ENCODE measurements at places on chromosomes 12 and 14.

- DNase-seq = no peak
Measured at GRCh38 chr12:2691345-2692071, 103.3 kb upstream of the FKBP4 start.

- no peak for DNase-seq
Measured at GRCh38 chr12:44314007-44314500, 478.2 kb downstream of the TMEM117 start.

DNA sequence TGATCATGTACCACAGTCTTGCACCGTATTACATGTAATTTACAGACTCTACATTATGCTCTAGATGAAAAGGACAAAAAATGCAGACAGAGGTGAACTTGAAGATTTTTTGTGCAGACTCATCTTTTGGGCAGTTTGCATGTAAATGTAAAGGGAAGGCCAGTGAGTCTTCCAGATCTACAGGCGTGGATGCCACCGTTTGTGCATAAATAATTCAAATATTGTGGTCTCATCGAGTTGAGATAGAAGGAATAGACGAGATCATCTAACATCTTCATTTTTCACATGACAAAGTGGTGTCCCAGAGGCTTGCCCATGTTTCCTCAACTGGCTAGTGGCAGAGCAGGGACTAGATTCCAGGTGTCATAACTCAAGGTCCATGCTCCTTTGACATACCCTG lies 125.2 kb downstream of the ALX1 start:
- no peak for DNase-seq

- no peak for DNase-seq
Measured at GRCh38 chr12:49359671-49360070, 7.6 kb upstream of the SPATS2 start.

DNA sequence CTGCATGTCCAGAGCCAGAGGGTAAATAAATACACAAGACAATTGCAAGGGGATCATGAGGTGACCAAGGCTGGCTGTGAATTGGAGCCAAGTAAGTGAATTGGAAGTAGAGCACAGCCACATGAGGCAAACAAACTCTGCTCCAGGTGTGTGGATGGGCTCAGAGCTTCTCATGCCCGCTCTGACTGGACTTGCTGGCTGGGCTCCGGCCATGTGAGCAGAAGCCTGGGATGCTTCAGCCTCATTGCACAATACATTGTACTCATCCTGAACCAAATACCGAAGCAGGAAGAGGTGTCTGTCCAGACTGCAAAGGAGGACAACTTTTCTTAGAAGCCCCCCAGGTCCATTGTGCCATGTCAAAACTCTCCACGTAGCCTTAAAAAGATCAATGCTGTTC lies 193.0 kb downstream of the TTC8 start:
- no peak for DNase-seq

DNA sequence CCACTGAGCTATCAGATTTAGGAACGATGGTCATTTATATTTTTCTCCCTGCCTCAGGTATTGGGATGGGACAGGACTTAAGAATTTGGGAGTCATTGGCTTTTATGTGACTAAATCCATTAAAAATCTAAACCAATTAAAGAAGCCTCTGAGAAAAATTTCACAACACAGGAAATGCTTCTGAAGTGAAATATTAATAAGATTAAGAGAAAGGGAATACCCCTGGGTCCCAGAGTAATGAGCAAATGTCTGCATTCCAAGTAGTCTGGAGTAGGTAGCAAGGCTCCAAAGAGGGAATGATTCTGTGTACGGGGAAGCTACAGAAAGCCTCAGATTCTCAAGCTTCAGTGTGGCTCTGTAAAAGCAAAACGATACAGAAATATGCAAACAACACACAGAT lies 707 bp upstream of the MED6 start:
- no peak for DNase-seq

DNA sequence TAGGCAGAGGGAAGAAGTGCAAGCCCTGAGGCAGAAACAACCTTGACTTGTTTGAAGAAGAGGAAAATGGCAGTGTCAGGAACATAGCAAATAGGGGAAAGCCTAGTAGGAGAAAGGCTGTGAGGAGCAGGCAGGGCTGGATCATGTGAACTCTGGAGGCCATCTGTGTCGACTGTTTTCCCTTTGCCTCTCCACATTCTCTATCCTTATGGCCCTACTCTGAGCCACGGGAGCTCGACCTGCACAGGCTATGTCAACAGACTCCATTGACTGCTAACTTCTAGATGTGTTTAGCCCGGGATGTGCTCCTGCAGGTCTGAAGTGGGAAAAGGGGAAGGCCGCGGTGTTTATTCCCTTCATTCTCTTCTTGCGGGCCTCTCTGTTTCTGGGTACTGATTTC lies 35.2 kb downstream of the EGLN3 start:
- DNase-seq = no peak

- DNase-seq = no peak
Measured at GRCh38 chr14:54537651-54538050, 27.9 kb downstream of the CGRRF1 start.

GRCh38 chr14:71855399-71856036 lies 76.7 kb upstream of the RGS6 start:
- peak; percentile 49 for DNase-seq

DNA sequence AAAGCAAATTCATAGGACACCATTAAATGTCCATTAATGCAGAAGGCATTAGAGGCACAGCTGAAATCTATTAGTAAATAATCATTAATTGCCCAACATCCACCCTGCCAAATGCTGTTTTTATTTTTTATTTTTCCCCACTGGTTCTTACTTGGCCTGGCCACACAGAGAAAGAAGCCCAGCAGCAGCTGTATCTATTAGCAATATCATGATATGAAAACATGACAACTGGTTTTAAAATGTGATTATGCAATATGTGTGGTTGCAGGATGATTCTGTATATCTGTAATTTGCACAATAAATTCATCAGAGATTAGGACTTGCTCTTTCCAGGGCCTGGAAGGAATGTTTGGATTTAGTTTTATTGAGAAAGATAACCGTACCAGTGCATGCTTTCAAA lies 44.9 kb downstream of the SIX6 start:
- DNase-seq = no peak

- no peak for DNase-seq
Measured at GRCh38 chr12:41142376-41142775, 45.7 kb upstream of the PDZRN4 start.

DNA sequence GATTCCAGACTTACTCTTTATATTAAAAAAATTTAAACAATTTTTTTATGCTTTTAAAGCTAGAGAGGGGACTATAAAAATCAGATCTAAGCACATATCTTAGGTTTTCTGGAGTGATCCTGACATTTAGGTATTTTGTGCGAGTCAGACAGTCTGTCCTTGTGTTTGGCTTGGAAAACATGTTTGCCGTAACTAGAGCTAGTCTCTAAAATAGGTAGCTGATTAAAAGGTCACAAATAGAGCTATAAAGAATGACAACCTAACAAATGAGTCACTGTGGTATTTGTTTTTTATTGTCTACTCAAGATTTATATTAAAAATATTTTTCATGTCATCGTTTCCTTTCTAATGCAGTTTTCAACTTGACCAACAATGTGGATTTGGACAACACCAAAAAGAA lies 73.4 kb downstream of the MNAT1 start:
- DNase-seq = no peak

DNA sequence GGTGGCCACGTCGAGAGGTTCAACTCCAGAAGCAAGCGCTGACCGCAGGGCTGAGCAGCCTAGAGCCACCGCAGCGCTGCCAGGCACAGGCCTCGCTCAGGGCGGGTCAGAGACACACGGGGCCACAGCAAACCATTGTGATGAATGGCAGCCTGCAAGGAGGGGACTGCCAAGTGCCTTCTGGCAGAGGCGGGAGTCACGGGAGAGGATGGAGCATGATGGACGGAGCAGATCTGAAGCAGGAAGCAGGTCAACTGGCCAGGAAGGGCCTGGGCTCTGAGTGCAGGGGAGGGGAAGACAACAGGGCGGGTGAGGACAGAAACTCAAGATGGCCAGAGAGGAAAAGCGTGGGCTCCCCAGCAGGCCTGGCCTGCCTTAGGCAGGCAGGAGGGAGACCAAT lies 49.8 kb downstream of the CDC42BPB start:
- DNase-seq = no peak

DNA sequence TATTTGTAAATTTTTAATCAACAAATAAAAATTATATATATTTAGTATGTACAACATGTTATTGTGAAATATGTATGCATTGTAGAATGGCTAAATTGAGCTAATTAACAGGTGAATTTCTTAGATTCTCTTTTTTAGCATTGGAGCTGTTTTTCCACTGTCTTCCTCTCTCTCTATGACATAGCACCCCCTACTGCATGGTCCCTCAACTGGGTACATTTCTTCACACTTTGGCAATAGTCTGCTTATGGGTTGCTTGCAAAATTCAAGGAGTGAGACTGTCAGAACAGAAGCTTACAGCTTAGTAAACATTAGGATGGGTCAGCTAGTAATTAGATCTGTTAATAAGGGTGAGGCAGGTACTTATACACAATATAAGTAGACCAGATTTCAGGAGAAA lies 658.5 kb upstream of the MGAT4C start:
- peak; percentile 24 for DNase-seq

DNA sequence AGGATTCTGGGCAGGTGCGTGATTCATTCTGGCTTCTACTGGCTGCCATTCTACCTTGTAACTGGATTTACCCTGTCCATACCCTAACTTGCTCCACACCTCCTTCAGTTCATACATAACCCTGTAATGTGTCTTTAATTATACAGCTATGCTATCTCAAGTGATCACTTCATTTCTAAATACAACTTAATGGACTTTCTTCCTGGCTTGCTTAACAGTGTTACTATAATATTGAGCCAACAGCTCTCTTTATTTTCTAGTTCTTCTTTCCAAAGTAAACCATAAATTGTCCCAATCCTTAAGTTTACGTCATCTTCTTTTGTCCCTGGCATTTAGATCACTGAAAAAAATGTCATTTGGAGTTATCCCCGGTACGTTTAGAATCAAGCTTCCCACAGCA lies 75.9 kb upstream of the KCNJ8 start:
- no peak for DNase-seq

DNA sequence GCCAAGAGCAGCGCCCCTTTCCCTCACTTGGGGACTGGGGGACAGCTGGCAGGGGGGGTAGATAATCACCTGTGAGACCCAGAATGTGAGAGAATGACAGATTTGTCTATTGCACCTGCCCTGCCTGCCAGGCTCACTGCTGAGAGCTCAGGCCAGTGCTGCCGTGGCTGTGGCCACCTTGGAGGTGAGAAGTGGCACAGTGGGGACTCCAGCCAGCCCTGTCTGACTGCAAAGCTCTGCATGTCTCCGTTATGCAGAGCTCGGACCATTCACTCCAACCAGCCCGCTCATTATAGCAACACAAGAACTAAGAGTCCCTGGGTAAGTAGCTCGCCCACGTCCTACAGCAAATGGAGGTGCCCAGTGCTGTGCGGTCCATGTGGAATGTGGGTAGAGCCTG lies 88.8 kb downstream of the DICER1 start:
- no peak for DNase-seq

- DNase-seq = no peak
Measured at GRCh38 chr12:97530245-97530644, 67.6 kb downstream of the RMST start.

GRCh38 chr14:75559451-75560222 lies 18.8 kb upstream of the FLVCR2 start:
- no peak for DNase-seq

DNA sequence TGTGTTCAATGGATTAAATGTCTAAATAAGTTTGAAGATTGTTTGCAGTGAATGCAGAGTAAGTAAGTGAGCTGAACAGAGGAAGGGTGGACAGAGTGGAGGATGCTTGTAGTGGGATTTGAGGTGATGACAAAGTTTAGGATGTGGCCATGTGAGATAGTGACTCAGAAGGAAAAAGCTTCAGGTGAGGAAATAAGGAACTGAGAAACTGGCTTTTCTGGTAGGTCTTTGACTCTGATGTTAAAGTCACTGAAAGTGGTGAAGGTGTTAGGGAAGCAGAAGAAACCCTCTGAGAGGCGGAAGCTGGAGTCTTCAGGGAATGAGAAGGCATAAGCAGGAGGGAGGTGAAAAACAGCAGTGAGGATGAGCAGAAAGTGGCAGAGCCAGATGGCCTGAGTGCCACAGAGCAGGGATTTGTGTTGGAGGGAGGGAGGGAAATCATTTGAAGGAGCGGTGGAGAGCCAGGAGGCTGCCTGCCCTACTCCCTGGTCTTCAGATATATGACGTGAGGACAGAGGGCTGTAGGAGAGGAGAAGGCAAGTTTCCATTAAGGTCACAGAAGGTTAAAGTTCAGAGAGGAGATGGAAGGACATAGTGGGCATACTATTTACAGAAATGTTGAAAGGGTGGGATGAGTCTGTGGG lies 24.8 kb downstream of the RGS6 start:
- no peak for DNase-seq

DNA sequence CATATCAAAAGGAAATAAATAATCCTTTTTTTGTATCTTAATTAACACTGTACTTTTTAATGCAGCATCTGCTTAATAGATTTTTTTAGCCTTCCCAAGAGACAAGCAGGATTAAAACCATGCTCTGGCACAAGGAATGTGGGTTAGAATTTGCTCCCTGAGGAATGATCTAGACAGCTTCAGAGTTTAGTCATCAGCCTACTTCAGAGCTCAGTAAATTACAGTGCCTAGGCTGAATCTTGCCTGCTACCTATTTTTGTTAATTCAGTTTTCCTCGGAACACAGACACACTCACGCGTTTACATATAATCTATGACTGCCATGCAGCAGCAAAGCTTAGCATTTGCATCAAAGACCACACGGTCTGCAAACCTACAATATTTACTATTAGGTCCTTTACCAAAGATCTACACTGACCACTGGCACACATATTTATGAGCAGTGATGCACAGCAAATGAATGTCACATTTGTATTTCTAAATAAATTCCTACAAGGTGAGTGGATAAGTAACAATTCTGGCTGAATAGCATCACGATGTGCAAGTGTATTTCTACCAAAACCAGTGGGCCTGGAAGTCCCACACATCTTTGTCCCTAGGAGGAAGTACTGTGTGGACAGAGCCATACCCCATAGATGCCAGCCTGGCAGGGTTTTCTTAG lies 309.8 kb upstream of the TMEM132C start:
- no peak for DNase-seq

- no peak for DNase-seq
Measured at GRCh38 chr14:38991299-38991698, 111.7 kb downstream of the SEC23A start.

GRCh38 chr12:116319233-116319897 lies 41.9 kb upstream of the MED13L start:
- DNase-seq = no peak

GRCh38 chr12:52741375-52742195 lies 35.6 kb downstream of the KRT76 start:
- DNase-seq = no peak

DNA sequence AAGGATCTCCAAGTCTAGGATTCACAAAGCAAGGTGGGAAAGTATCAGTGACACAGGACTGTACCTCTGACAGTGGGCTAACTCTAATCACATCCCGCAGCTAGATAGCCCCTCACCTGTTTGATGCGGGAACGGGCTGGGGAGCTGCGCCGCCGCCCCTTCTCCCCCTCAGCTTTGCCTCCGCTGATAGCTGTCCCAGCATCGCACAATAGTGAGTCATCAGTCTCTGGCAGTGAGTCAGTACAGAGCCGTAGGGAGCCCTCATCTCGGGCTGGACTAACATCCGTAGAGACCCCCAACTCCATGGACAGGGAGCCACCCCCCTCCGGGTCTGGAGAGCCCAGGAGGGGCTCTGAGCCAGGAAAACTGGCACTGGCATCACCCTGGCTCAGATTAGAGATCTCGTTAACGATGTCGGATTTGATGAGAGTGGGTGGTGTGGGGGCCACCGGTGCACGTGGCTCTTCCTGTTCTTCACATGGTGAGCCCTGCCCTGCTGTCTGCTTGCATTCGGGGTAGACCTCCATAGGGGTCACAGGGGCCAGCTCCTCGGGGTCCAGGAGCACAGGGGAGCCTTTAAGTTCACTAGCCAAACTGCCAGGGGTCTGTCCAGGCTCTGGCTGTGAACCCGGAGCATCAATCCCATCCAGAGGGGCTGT lies 10.9 kb downstream of the KMT2D start:
- peak; percentile 16 for DNase-seq

All from AG04450 (cell line).